Tibial artery (tissue), 4 donors: ENCODE measurements at places on chromosomes 7 and 10.

GRCh38 chr10:59577984-59578383, 131.7 kb downstream of the SLC16A9 start:
- H3K27ac ChIP-seq, result no peak overlapping the region
- no peaks in the 10 kb centered on the region for H3K27me3 ChIP-seq

GRCh38 chr7:1733206-1733907, 63.3 kb downstream of the ELFN1 start:
- no peak overlapping the region for H3K4me3 ChIP-seq
- H3K27ac ChIP-seq, result no peak overlapping the region
- peaks cover 54% of the 10 kb centered on the region for H3K27me3 ChIP-seq
- no peak for DNase-seq
- no peaks in the 10 kb centered on the region for H3K4me1 ChIP-seq

- H3K27ac ChIP-seq, result no peak overlapping the region
- H3K36me3 ChIP-seq, result no peaks in the 10 kb centered on the region
- H3K4me1 ChIP-seq, result no peaks in the 10 kb centered on the region
- no peaks in the 10 kb centered on the region for H3K27me3 ChIP-seq
Observed at GRCh38 chr7:111192614-111193413, 101.9 kb downstream of the LRRN3 start.

DNA sequence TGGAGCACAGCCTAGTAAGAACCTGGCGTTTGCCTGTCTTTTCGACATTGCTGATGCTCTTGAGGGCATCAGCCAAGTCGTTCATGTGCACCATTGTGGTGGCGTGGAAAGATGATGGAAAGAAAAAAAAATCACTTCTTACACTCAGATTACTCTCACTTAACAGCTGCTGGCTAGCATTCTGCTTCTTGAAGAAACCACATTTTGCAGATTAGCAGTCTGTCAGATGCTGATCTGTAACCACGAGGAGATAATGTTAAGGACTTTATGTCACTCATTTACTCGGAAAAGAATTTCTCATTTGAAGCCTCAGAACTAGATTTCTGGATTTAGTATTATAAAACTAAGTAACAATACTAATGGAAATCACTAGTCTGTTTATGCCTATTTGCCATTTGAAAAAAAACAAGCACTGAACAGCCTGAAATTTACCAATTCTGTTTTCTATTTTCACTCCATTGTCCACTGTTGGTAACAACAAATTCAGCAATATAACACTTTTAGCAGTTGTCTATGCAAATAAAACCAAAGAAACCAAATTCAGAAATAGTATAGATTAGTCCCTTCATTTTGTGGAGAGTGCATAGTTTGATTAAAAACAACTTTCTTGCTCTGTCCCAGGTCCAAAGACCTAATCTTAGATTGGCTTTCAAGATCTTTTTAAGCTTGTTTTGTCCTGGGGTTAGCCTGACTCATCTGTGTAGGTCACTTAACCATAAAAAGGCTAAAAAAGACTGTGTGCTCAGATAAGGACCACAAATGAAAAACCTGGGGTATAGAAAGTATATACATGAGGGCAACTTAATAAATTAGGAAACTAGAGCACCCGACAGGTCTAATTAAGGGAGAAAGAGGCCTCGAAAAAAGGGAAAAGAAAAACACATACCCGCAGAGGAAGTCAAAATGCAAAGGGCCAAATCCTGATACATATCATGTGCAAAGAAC, 67.5 kb downstream of the NT5C2 start:
- no peaks in the 10 kb centered on the region for H3K27me3 ChIP-seq
- no peaks in the 10 kb centered on the region for H3K4me1 ChIP-seq
- H3K36me3 ChIP-seq, result no peaks in the 10 kb centered on the region
- no peak for DNase-seq

GRCh38 chr7:15593382-15593781, 31.6 kb upstream of the AGMO start:
- no peaks in the 10 kb centered on the region for H3K36me3 ChIP-seq
- H3K4me1 ChIP-seq, result no peaks in the 10 kb centered on the region
- no peak for DNase-seq
- no peak overlapping the region for H3K27ac ChIP-seq
- no peak overlapping the region for H3K4me3 ChIP-seq

DNA sequence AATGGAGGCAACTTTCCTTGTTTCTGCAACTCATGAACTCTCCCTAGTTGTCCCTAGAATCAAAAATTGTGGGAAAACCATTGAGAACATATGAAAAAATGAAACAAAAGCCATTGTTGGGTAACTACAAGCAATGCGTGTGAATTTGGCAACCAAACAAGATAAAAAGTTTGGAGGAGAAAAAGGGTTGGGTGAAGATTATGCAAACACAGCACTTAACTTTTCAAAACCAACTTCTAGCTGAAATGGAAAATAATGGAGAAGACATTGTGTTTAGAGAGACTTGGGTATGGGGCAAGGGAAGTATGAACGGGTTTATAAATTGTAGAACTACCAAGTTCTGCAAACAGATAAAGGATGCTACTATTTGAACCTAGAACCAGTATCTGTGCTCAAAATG, 89.0 kb upstream of the SVIL start:
- peaks cover 88% of the 10 kb centered on the region for H3K4me1 ChIP-seq
- no peak overlapping the region for H3K4me3 ChIP-seq
- no peak for DNase-seq
- no peaks in the 10 kb centered on the region for H3K36me3 ChIP-seq
- H3K27ac ChIP-seq, result peak overlapping the region; percentile 25

DNA sequence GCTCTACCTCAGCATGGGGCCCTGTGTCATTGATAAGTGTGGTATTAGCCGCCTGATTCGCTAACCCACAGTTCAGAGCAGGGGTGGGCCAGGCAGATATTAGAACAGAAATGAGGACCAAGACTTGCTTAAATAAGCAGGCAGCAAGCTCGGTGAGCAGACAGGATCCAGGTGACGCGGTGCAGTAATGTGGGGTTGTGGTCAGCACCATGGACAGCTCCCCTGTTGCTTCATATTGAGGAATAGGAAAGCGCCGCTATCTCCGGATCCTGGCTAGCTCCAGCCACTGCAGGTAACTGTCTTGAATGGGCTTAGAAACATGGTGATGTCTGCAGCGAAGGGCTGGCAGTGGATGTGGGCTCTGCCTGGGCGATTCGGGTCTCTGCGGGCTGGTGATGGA, 51.3 kb upstream of the GPR26 start:
- no peaks in the 10 kb centered on the region for H3K4me1 ChIP-seq
- no peak for DNase-seq
- no peak overlapping the region for H3K4me3 ChIP-seq
- no peaks in the 10 kb centered on the region for H3K27me3 ChIP-seq
- H3K36me3 ChIP-seq, result no peaks in the 10 kb centered on the region

GRCh38 chr7:140403878-140404564, at the start of gene RAB19:
Gene RAB19 (plus strand): TSS chr7:140404058. CDS start chr7:140407647, 3,589 bp downstream.
- peaks cover 23% of the 10 kb centered on the region for H3K27me3 ChIP-seq
- no peak within 1 kb of the TSS for H3K4me3 ChIP-seq
- no peak within 1 kb of the TSS for H3K27ac ChIP-seq

- peaks cover 15% of the 10 kb centered on the region for H3K4me1 ChIP-seq
- DNase-seq, result no peak
- peak overlapping the region; percentile 48 for H3K27ac ChIP-seq
- no peaks in the 10 kb centered on the region for H3K27me3 ChIP-seq
Observed at GRCh38 chr10:76523791-76524351, 1092.4 kb downstream of the LRMDA start.

DNA sequence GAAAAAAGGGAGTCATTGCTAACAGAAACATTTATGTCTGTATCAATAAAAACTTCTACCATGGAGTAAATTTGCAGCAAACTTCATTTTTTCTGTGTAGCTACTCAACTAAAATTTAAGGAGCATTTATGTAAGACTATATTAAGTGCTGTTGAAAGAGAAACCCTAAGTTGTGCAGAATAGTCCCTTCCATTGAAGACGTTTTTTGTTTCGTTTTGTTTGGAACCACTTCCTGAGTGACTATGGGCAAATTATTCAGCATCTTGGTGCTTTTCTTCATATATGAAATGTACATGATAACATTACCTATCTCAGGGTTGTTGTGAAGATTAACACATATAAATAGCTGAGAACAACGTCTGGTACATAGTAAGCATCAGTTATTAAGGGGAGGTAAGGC, 24.3 kb downstream of the SEM1 start:
- no peaks in the 10 kb centered on the region for H3K27me3 ChIP-seq
- no peak for DNase-seq
- H3K36me3 ChIP-seq, result peaks cover 8% of the 10 kb centered on the region
- no peak overlapping the region for H3K27ac ChIP-seq
- H3K4me3 ChIP-seq, result no peak overlapping the region
- H3K4me1 ChIP-seq, result no peaks in the 10 kb centered on the region

DNA sequence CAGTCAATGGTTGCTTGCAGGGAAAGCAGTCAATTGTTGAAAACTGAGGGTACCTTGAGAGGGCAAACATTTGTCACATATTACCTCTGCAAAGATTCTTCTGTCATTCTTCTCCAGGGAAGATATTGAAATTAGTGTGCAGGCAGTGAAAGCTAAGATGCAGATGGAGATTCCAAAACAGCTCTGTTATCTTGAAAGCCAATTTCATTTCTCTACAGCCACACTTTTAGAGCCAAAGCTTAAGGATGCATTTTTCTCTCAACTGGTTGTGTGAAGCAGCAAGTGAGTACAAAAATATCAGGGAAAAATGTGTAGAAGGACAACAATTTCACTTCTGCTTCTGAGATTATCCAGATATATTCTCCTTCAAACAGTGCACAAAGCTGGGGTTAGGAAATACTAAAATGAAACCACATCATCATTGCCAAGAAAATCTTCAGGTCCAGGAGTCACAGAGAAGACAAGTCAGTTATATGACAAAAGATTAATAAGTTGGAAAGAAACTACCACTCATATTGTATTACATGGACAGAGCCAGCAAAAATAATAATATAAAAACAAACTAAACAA, 16.3 kb downstream of the SGMS1 start:
- no peak for DNase-seq
- H3K27ac ChIP-seq, result peak overlapping the region; percentile 33
- no peak overlapping the region for H3K4me3 ChIP-seq
- H3K27me3 ChIP-seq, result no peaks in the 10 kb centered on the region
- peaks cover 19% of the 10 kb centered on the region for H3K4me1 ChIP-seq
- H3K36me3 ChIP-seq, result no peaks in the 10 kb centered on the region

DNA sequence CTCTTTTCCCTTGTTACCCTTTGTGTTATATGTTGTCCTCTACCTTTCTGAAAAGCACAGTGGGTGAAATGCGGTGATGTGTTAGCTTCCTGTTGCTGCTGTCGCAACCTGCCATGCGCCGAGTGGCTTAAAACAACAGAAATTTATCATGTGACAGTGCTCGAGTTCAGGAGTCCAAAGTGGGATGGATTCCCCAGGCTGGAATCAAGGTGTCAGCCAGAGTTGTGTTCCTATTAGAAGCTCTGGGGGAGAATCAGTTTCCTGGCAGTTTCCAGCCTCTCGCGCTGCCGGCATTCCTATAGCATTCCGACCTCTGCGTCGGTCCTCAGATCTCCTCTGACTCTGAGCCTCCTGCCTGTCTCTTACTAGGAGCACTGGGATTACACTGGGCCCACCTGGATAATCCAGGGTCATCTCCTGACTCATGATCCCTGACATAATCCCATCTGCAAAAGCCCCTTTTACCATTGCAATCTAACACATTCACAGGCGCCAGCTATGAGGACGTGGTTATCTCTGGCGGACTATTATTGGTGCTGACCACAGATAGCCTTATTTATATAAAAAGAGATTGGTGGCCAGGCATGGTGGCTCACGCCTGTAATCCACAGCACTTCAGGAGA, 207.5 kb downstream of the CUX1 start:
- H3K27ac ChIP-seq, result no peak overlapping the region
- H3K36me3 ChIP-seq, result peaks cover 26% of the 10 kb centered on the region
- H3K4me3 ChIP-seq, result no peak overlapping the region
- no peak for DNase-seq

- no peak for DNase-seq
- no peaks in the 10 kb centered on the region for H3K4me1 ChIP-seq
- H3K36me3 ChIP-seq, result peaks cover 58% of the 10 kb centered on the region
- H3K27ac ChIP-seq, result no peak overlapping the region
- H3K27me3 ChIP-seq, result no peaks in the 10 kb centered on the region
Observed at GRCh38 chr10:73156054-73156453, 11.8 kb downstream of the ECD start.

GRCh38 chr7:66837007-66837406, 84.0 kb upstream of the TMEM248 start:
- H3K4me1 ChIP-seq, result no peaks in the 10 kb centered on the region
- no peak for DNase-seq
- H3K4me3 ChIP-seq, result no peak overlapping the region

DNA sequence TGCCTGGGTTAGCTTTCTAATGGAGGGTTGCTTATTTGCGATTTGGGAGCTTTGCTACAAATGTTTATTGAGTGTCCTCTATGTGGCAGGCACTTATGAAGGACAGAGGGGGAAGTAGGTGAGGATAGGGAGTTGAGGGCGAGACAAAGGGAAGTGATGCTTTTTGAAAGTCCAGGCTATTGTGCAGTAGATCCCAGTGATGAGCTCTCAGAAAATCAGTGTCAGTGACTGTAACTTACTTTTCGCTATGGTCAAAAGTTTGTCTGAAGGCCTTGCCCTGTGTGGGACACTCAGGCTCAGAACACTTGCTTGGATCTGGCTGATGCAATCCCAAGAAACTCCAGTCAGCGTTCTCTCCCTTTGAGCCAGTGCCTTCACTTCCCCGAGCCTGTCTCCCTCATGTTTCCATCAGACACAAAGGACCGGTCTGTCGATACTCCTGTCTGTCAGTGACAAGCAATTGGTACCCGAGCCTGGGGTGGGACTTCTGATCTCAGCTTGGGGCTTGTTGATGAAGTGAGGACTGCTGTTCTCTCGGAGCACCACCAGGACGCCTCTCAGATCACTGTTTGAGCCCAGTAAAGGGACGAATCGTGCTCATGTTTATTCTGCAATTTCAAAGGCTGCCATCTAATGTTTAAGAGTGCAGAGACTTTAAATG, 63.1 kb upstream of the SORCS3 start:
- DNase-seq, result no peak
- no peak overlapping the region for H3K4me3 ChIP-seq
- H3K4me1 ChIP-seq, result no peaks in the 10 kb centered on the region
- no peak overlapping the region for H3K27ac ChIP-seq
- no peaks in the 10 kb centered on the region for H3K27me3 ChIP-seq
